ENCODE measurements at places on chromosomes 1 and 21.

GRCh38 chr1:92274939-92275338, 23.8 kb downstream of the GLMN start:
- DNase-seq = no peak

GRCh38 chr1:61967750-61968149, 225.5 kb downstream of the PATJ start:
- DNase-seq = no peak

GRCh38 chr1:63923302-63923701, 149.5 kb downstream of the ROR1 start:
- DNase-seq = no peak

DNA sequence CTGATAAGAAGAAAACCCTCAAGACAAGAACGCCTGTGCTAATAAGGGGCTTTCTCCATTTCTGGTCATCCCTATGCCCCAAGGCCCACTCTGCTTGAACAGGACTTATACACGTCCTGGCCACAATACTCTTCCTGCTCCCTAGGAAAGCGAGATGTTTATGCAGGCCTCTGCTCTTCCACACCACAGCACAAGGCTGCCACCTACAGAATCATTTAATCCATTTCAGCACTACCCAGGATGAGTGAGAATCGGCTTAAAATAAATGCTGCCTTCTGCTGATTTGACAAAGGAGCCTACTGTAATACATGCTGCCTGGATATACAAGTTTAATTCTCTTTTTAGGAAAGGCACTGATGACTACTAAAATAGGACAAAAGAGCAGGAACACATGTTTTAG, 29.4 kb downstream of the FRRS1 start:
- DNase-seq = no peak

- DNase-seq = no peak
Observed at GRCh38 chr1:63255153-63255552, 67.2 kb upstream of the FOXD3 start.

- no peak for DNase-seq
Observed at GRCh38 chr1:42096554-42096953, 56.7 kb upstream of the GUCA2B start.

DNA sequence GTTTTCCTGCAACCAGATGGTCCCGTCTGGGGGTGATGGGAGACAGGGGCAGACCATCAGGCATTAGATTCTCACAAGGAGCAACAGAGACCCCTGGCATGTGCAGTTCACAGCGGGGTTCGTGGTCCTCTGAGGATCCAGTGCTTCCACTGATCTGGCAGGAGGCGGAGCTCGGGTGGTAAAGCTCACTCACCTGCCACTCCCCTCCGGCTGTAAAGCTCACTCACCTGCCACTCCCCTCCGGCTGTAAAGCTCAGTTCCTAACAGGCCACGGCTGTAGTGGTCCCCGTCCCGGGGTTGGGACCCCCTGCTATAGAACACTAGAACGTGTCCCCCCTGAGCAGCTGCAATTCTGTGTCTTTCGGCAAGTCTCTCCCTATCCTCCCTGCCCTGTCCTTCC, 4.6 kb downstream of the KRTAP10-12 start:
- DNase-seq = no peak

DNA sequence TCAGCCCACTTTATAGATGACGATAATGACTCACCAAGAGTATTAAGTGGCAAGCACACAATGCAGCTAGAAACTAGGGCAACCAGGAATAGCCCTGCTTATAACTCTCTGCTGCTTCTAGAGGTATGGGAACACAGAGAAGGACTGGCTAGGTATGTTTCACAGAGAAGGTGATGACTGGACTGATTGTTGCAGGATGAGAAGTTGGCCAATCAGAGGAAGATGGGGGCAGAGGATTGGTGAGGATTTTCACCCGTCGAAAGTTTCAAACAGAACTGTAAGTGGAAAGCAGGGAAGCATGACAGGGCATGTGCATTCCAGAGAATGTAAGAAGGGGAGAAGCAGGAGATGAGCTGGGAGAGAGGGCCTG, 222.4 kb upstream of the JUN start:
- DNase-seq = no peak

- DNase-seq = no peak
Observed at GRCh38 chr1:43951021-43951985, 4.6 kb downstream of the IPO13 start.

- DNase-seq = no peak
Observed at GRCh38 chr1:201100169-201100930, 11.9 kb downstream of the CACNA1S start.
